ENCODE measurements at places on chromosomes 2 and 18.

DNA sequence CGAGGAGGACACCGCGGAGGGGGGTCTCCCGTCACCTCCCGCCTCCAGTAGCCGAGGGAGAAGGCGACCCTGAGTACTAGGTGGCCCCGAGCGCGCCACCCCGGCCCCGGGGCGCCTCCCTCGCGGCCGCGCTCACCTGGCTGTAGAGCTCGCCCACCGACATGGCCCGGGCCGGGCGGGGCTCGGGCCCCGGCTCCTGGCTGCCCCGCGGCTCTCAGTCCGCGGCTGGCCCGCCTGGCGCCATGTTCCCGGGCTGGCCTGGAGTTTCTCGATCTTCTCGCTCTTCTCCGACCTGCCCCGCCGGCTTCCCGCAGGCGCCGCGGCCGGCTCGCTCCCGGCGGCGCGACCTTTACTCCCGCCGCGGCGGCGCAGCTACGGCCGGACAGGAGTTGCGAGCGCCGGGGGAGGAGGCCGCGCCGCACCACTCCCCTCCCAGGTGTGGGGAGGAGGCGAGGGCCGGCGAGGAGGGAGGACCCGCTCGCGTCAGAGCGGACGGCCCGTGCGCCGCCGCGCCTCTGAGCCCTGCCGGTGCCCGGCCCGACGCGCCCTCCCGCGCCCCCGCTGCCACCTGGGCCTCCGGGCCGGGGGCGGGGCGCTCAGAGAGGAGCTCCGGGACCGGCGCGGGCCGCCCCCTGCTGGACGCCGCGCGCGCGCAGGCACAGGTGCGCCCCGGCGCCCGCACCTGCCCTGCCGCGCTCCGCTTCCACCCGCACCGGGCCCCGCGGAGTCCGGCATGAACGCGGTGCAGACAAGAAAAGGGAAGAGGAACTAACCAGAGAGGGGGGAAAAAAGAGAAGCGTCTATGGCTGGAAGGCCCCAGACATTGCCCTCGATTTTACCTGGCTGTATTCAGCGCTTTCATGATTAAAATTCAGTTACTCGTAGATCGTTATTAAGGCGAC, at the start of gene MYO5B:
Gene MYO5B, minus strand, starts transcription at position 517 of the 902 bp plus-strand sequence. Its CDS starts 354 bp downstream, at position 163.
- DNase-seq: peak; percentile 18

DNA sequence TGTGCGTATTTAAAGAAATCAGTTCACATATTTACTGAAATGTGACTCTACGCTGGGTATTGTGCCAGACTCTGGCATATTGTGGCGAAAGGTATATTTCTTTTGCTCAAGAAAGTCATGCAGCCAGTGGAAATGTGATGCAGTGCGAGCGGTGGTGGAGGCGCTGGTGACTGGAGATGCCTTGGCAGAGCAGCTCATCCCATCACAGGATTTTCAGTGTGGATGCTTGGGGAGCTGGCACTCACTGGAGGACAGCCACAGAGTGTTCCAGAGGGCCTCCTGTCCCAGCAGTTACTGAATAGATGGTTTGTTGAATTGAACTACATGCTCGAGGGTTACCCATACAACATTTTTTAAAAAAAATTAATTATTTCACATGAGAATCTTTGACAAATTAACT, 117.6 kb downstream of the ZNF407 start:
- DNase-seq: no peak

DNA sequence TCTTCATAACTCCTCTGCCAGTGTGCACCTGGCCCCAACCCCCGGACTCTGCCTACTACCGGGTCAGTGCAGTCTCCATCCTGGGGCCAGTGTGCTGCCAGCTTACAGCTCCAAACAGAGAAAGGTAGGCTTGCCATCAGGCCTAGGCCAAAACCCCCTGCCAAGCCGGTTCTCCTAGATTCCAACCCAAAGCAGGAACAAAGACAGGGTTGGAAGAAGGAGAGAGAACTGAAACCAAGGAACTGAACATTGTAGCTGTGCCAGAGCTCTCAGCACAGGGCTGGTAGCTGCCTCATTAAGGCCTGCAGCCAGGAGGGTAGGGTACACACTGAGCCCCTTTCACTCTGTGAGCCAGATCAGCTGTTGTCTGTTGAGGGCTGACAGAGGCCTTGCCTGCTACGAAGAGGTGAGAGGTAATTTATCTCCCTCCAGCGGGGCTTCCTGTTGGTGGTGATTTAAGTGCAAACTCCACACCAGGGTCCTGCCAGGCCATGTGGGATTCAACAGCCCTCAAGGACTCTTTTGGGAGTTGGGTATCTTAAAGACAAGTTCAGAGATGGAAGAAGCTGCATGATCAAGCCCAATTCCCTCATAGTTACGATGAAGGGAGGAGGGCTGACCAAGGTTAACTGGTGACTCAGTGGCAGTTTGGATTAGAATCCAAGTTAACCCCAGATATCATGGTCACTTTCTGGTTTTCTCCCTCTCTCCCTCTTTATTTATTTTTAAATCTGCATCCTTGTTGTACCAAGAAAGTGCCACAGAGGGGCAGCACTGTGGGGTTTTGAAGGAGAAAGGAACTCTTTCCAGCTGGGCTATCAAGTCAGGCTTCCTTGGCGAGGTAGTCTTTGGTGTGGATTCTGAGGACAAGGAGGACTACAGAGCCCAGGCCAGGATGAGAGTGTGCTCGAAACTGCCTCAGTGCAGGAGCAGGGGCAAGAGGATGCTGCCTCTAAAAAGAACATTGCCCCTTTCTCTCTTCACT, 48.1 kb downstream of the CYRIA start:
- DNase-seq: no peak

GRCh38 chr2:219284501-219285372, 5.6 kb downstream of the DNAJB2 start:
- DNase-seq: no peak

DNA sequence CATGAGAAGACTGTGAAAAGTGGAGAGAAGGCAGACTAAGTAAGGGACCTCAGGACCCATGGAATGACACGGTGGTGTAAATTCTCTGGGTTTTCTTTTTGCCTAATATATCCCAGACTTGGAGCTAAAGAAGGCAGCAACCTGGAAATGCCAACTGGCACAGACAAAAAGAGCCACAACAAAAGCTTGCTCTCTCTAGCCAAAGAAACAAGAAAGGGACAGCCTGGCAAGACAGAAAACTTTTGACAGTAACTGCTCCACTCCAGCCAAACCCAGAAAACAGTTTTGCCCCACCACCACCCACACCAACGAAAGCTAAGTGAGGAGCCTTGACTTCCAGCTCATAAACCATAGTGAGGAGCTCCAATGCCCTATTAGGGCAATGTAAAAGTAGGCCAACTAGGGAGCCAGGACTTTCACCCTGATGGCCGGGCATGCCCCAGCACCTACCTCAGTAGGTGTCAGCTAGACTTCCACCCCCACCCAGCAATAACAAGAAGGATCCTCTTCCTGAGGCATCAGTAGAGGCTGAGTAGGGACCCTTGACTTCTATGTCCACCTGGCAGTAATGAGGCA, 35.5 kb downstream of the PELI1 start:
- no peak for DNase-seq

- no peak for DNase-seq
Measured at GRCh38 chr2:225531559-225531958, 132.0 kb downstream of the NYAP2 start.

DNA sequence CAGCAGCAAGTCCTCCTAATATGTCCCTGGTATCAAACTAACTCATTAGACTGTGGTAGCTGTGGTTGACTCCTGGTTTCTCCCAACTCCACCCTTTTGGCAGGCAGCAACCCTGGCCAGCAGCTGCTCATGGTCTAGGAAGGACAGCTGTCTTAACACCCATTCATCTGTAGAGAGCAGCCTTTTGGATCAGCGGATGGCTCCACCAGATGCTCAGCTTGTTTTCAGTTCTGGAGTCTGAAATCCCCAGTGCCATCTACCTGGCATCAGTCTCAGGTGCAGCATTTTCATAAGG, 100.5 kb downstream of the SPOPL start:
- DNase-seq: no peak

DNA sequence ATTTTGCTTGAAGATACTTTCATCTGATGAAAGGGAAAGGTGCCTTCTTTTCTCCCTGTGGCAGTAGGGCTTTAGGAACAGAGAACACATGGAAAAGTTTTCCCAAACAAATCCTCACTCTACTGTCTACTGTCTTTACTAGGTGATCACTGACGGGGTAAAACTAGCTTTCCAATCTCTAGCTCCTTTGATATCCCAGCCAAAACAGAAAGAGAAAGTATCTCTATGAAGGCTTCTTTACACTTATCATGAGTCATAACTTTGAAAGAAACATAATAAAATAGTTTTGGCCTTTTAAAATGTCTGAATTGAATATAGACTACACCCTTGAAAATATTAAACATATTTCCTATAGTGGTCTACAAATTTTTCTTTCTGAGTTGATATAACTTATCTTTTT, 214.5 kb downstream of the DSEL start:
- no peak for DNase-seq

DNA sequence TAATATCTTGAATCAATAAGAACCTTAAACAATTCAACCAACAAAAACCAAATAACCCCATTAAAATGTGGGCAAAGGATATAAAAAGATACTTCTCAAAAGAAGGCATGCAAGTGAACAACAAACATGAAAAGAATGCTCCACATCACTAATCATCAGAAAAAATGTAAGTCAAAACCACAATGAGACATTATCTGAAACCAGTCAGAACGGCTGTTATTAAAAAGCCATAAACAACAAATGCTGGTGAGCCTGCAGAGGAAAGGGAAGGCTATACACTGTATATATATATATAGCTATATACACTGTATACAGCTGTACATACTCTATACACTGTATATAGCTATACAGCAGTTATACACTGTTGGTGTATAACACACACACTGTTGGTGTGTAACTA, 47.8 kb upstream of the GALNT13 start:
- DNase-seq: no peak

DNA sequence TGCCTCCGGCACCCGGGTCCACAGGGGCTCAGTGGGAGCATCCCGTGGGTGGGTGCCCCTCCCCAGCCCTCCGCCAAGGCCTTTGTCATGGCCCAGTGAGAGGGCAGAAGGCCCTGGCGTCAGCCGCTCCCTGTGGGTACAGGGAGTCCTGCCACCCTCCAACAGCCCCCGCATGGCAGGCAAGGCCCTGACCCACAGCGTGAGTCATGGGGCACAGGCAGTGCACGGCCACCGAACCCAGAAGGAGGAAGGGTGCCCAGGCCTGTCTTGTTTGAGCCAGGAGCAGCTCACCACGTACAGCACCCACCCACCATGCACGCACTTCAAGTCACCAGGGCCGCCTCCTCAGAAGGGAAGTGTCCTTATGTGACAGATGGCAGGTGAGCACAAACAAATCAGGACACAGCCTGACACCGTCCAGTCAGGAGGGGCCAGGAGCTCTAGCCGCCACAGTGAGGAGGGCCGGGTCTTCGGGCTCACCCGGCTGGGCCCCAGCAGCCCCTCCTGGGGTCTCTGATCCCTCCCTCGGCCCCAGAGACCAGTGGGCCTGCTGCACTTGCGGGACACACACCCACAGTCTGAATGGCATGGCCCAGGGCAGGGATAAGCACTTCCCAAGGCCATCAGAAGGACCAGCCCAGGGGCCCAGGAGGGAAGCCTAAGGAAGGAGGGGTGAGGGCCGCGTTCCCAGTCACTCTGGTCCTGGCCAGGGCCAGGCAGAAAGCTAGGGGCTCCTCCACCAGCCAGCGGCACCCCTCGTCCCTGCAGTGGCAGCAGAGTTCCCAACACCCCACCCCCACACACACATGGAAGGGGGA, 25.8 kb downstream of the BIN1 start:
- no peak for DNase-seq

DNA sequence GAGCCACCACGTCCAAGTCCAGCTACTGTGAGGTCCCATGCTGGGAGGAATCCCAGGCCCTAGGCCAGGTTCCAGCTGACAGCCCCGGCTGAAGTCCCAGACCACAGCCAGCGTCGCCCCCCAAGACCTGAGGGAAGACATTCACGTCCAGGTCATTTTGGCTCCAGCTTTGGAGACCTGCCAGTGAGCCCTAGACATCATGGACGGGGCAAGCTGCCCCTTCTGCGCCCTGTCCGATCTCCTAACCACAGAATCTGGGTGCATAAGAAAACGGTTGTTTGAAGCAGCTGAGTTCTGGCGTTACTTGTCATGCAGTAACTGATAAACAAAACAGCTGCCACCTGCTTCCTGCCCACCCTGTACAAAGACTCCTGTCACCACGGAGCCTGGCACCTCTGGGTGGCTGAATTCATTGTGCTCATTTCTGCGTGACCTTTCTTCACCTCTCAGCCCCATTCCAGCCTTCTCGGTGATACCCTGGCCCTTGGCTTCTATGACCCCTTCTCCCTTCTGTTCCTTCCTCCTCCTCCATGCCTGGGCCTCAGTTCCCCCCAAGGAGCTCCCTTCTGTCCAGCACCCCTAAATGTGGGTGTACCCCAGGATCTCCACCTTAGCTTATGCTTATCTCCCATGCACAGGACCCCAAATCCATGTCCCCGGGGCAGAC, 72.6 kb upstream of the SMAD7 start:
- DNase-seq: no peak

DNA sequence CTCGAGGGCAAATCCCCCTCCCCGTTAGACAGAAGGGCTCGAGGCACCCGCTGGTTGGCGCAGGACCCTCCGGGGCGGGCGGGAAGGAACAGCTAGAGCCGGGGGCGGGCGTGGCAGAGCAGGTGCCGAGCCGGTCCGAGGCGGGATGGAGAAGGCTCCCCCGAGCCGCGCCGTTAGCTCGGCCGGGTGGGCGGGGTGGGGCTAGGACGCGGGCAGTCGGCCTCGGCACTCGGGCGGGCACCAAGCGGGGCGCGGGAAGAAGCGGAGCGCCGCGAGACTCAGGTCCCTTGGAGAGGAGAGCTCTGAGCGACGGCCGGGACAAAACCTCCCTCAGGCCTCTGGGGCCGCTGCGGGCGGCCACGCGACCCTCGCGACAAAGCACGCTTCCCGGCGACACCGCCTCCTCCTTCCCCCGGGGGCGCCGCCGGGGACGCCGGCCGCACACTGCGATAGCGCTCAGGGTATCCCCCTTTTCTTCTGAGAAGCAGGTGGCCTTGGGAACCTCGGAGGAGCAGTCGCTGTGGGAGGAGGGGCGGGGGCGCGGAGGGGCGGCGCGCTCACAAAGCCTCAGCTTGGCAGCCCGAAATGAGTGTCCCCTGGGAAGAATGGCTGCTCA, 721 bp downstream of the FHOD3 start:
- no peak for DNase-seq

DNA sequence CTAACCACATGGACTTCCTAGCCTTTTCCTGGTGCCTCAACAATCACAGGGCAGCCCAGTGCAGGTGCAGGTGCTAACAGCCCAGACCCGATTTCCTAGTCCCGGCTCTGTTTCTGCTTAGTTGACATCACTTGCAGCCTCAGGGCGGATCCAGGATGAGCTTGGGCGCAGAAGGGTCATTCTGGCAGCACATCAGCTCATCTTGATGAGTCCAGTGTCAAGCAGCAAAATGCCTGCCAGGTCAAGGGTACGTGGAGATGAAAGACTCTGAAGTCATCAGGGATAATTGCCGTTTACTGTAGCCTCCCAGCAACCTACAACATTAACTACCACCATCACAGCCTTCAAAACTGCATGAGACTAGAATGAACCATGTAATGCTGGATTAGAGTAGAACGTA, 39.4 kb upstream of the EFHD1 start:
- no peak for DNase-seq

GRCh38 chr2:121884511-121884921, 129.1 kb downstream of the TSN start:
- no peak for DNase-seq

GRCh38 chr2:224525774-224526173, 59.4 kb downstream of the CUL3 start:
- no peak for DNase-seq

GRCh38 chr2:216606551-216607276, 26.5 kb upstream of the IGFBP2 start:
- no peak for DNase-seq

GRCh38 chr2:68766376-68766845, 31.8 kb downstream of the ARHGAP25 start:
- no peak for DNase-seq
